ENCODE measurements at places on chromosomes 12 and 14.
A peak's percentile ranks its signal among the peaks of the same experiment; 100 is the strongest.

DNA sequence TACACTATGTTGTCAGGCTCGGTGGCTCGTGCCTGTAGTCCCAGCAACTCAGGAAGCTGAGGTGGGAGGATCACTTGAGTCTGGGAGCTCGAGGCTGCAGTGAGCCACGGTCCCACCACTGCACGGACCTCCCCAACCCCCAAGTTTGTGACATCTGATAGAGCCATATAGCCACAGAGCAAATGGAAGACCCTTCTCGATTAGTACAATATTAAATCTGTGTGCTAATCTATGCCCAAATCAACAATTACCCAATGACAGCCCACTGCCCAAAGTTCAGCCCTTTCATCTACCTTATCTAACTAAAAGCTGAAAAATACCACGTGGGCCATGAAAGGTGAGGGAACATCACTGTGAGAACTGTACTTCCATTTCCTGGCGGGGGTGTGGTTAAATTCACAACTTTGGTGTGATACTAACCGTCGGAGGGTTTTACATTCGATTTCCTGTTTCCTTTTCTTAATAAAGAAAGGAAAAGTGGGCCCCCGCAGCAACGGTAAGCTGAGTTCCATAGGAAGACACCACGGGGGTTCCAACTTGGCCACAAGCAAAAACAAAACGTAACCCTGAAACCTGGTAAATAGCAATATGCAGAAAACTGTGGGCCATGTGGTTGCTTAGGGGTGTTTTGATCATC lies 31.2 kb upstream of the FOS start:
- peak; percentile 81 for DNase-seq

DNA sequence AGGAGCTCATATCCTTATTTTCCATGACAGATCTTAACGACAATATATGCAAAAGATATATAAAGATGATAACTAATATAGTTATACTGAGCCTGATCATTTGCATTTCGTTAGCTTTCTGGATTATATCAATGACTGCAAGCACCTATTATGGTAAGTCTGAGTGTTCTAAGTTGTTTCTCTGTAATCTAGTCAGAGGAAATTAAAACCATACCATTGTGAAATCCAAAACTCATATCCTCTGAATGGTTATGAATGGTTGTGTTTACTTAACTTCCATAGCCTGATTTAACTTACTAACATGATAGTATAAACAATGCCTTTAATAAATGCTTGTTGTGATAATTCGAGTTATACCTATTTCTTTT lies 760 bp downstream of the TMEM19 start:
- DNase-seq: no peak

DNA sequence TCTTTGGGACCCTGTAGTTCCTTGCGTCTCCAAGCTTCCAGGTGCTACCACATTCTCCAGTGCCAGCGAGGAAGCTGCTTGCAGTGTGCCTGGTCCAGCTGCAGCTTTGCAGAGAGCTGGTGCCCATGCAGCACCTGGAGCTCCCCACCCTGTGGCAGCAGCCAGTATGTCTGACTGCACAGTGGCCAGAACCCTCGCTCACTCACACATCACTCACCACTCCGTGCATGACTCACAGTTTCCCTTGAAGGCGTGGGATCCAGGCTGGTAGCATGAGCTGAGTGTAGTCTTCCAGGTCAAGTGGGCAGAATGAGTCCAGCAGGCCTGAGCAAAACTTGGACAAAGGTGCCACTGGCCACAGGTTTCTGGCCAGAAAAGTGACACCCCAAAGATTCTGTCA lies 33.6 kb downstream of the SDR9C7 start:
- no peak for DNase-seq

DNA sequence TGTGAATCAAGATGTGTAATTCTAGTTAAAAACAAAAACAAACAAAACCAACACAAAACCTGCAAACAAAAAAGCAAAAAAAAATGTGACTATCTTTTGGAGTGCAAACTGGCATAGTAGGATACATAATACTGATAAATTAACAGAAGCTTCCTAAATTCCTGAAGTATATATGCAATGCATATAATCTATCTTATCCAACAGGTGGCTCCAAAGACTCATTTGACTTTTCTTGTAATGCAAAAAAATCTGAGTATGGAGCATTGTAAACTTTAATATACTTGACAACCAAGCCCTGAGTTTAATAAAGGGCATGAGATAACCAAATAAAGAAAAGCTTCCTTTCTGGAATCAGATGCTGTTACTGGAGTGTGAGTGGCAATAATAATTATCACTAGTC lies 1003.6 kb downstream of the FSCB start:
- no peak for DNase-seq

DNA sequence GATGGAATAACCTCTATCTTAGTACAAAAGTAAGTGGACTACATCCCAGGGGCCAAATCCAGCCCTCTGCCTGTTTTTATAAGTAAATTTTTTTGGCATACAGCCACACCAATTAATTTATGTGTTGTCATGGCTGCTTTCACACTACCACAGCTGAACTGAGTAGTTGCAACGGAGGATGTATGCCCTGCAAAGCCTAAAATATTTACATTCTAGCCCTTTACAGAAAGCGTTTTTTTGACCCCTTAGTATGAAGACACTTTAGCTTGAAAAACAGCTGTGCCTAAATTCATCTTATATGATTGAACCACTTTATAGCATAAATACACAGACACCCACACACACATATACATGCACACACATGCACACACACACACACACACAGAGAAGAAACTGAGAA lies 501.6 kb downstream of the EGLN3 start:
- no peak for DNase-seq

DNA sequence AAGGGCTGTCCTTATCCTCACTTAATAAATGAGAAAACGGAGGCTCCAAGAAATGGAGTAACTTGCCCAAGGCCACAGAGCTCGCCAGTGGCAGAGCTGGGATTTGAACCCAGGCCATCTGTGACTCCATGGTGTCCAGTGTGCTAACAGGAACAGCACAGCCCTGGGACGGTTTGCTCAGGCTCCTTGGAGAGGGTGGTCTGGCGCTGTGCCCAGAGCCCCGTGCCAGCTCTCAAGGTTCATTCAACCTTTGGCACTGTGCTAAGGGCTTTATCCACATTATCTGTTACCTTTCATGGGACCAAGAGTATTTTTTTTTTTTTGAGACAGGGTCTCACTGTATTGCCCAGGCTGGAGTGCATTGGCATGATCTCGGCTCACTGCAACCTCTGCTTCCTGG lies 8.1 kb downstream of the DAO start:
- DNase-seq: no peak

GRCh38 chr14:88143810-88144209 lies 138.9 kb downstream of the GPR65 start:
- DNase-seq: no peak

- no peak for DNase-seq
Measured at GRCh38 chr14:39232554-39233415, 930 bp upstream of the MIA2 start.

- no peak for DNase-seq
Measured at GRCh38 chr12:62631471-62632410, 165.1 kb downstream of the MON2 start.

- peak; percentile 61 for DNase-seq
Measured at GRCh38 chr14:77882098-77882497, 82.2 kb downstream of the ADCK1 start.

- DNase-seq: no peak
Measured at GRCh38 chr14:92717571-92718042, 30.8 kb downstream of the LGMN start.

DNA sequence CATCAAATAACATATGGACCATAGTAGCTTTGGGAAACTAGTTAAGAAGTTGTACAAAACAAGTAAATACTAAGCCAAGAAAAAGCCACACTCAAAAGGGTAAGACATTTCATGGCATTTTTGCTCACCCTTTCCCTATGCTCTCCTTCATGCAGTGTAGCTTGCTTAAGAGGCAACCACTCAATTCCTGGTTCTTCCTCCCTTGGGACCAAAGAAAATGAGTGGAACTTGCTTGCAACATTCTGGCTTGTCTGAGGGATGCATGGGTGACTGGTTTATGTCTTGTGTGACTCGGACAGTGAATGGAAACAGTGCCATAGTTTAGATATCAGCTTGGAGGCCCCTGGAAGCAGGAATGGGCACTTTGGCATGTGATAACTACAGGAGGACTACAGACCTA lies 252.0 kb upstream of the ARID2 start:
- no peak for DNase-seq
